Left kidney (tissue), 8 donors: ENCODE measurements at places on chromosomes 6 and 20.

DNA sequence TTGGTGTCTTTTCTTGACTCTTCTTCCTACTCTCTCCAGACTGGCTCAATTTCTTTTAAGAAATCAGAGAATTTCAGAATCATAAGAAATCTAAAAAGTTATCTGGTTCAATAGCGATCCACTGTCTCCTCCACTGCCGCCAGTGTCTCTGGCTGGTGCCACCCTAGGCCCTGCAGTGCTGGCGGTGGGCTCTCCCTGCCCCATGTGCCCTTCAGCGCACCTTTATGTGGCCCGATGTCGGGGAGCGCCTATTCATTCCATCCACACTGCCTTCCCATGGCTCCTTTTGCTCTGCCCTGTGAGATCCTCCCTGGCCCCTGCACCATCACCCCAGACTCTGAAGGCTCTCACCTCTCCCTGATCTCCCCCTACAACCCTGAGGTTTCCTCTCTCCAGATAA is 62.8 kb downstream of the TBXT start:
- no peak for DNase-seq

GRCh38 chr20:58719971-58720371 is 27.4 kb downstream of the NPEPL1 start:
- DNase-seq: no peak

GRCh38 chr6:55276745-55277530 is 50.3 kb upstream of the GFRAL start:
- peak; percentile 64 for DNase-seq

GRCh38 chr6:13290335-13290734 is 38.0 kb downstream of the TBC1D7 start:
- no peak for DNase-seq

GRCh38 chr20:52010541-52010940 is 181.0 kb downstream of the ZFP64 start:
- DNase-seq: no peak

GRCh38 chr20:17838921-17839320 is 129.7 kb downstream of the SNX5 start:
- DNase-seq: no peak

DNA sequence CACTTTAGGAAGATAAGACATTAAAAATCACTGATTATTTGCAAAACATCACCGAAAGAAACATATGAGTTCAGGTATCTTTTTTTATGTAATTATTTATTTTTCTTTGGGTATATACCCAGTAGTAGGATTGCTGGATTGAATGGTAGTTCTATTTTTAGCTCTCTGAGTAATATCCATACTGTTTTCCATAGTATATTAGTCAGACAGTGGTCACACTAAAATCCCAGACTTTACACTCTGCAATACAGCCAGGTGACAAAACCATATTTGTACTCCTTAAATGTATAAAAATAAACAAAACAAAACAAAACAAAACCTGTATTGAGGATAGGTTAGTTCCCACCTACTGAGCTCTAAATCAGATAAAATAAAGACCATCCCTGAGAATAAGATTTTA is 1024.3 kb upstream of the EYS start:
- no peak for DNase-seq

DNA sequence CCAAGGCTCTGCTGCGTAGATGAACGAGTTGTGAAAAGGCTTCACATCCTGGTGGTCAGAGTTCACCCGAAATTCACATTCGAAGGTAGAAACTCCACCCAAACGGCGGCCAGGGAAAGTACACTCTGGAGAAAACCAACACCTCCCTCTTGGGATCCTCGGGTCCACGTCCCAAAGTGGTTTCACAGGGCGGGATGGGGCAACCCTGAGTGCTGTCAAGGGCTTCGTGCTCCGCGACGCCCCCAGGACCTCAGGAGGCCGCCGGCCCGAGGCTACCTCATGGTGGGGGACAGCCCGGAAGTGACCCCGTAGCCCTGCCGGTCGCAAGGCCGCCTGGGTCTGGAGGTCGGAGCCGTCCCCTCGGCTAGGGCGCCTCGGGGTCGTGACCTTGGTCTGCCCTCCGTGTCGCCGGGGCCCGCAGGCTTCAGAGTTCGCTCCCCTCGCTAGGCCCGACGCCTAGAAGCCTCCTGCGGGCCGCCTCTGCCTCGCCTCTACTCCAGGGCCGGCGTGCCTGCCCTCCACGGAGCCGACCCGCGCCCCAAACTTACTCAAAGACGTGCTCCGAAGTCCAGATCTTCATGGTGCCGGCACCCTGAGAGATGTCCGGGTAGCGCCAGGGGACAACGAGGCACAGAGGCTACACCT is at the start of gene PRELID3B:
Gene PRELID3B (minus strand): TSS at position 636 of the 645 bp plus-strand sequence. CDS start 56 bp downstream, at position 580.
- no peak for DNase-seq

DNA sequence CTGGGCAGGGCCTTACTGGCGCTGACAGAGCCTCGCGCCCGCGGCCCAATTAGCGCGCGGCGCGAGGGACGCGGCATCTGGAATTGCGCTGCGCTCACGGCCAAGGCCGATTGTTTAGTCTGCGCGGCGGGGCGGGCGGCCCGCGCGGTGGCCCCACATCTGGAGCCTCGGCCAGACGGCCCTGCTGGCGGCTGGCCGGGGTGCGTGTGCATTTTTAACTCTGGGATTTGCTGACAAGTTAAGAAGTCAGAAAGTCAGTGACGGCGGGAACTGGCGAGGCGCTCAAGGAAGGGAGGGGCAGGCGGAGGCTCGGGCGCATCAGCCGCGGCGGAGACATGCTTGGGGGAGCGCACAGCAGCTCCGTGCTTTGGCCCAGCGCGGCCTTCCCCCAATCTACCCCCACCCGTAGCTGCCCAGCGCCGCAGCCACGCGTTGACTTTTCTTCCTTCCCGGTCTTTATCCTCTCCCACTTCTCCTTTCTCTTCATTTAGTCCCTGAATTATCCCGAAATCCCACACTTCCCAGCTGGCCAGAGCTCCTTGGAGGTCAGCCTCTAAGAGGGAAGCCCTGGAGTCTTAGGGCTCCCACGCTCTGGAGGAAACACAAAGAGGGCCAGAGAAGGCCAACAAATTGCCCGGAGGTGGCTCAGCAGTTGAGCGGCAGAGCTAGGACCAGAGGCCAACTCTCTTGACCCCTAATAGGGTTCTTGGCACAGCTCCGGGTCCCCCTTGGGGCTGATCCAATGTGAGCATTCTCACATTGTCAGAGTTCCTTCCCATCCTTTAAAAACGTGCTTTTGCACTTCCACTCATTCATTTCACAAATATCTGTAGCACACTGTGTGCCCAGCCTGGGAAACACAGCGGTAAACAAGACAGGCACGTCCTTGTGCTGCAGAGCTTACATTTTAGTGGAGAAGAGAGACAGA is 40.8 kb upstream of the FOXP4 start:
- no peak for DNase-seq

GRCh38 chr6:143901885-143902750 is 37.8 kb downstream of the ZC2HC1B start:
- peak; percentile 85 for DNase-seq

GRCh38 chr6:48766349-48766748 is 655.4 kb upstream of the PTCHD4 start:
- DNase-seq: no peak

- DNase-seq: no peak
These were observed 6.1 kb upstream of the POU3F2 start for GRCh38 chr6:98828211-98828788.

- no peak for DNase-seq
These were observed 17.4 kb downstream of the HSPA12B start for GRCh38 chr20:3749689-3750531.

DNA sequence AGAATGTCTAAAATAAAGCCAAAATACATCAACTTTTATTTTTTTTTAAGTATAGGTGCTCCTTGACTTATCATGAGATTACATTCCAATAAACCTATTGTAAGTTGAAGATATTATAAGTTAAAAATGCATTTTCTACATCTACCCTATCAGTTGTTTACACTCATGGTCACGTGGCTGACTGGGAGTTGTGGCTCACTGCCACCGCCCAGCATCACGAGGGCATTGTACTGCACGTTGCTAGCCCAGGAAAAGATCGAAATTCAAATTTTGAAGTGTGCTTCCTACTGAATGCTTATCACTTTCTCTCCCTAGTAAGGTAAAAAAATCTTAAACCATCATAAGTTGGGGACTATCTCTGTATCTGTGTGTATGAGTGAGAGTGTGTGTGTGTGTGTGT is 126.6 kb upstream of the RIN2 start:
- DNase-seq: no peak

DNA sequence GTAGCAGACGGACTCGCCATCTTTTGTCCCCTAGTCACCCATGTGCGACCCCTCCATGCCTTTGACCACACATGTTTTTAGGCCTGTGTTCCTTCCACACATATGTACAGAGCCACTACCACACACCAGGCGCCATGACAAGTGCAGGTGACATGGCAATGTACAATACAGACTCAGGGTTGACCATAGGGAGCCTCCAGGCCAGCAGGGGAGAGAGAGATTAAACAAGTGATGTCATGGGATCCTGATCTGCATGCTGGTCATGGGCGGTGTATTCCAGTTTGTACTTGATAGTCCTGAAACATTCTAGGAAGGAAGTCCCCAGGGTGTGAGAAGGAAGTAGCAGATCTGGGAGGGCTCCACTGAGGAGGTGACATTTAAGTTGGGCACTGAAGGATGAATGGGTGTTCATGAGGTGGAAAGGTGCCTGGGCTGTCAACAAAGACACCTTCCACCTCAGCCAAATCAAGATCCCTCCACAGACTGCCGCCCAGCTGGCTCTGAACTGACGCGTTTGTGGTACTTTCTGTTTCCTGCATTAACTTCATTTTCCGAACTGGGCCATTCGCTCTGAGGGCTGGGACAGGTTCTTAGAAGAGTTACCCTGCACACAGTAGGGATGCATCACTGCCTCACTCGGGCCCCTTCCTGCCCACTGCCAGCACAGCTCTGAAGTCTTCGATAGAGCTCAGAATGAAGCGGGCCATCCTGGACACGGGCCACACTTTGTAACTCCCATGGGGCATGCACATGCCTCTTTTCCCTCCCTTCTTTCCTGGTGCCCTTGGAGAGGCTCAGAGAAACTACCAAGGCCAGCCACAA is 94.0 kb downstream of the NOL4L start:
- no peak for DNase-seq

GRCh38 chr6:120173250-120173649 is 823.7 kb upstream of the MAN1A1 start:
- DNase-seq: no peak

DNA sequence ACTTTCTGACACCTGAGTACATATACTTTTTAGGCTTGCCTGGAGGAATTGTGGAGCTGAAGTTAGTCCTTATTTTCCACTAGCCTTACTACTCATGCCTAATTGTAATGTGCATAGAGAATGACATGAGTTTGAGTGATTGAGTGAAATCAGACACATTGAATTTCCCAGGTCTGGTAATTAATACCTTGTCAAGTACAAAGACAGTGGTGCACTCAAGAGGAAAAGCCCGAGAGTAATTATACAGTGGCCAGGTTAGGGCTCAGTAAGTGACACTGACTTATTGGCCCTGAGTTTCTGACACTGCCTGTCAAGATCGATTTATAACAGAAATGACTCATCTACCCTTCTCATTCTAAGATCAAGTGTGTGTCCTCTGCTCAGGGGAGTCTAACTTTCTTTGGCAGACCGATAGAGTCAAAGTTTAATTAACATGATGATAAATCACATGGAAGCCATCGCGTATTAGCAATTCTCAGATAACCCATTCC is 288.3 kb downstream of the TPBG start:
- no peak for DNase-seq

DNA sequence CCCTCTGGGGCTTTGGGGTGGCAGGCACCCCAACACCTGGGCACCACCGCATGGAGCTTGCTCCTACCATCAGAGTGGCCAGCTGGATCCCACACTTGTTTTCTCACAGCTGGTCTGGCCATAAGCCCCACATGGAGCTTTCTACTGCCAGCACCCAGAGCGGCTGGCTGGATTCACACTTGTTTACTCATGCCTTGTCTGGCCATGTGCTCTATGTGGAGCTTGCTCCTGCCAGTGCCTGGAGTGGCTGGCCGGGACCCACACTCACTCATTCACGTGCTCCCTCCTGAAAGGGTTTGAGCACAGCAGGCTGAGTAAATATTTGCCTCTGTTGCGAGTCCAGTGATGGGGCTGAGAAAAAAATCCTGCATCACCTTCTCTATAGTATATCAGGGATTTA is 487.0 kb downstream of the CD109 start:
- DNase-seq: no peak

GRCh38 chr6:144718431-144718830 is 433.3 kb downstream of the UTRN start:
- DNase-seq: no peak

DNA sequence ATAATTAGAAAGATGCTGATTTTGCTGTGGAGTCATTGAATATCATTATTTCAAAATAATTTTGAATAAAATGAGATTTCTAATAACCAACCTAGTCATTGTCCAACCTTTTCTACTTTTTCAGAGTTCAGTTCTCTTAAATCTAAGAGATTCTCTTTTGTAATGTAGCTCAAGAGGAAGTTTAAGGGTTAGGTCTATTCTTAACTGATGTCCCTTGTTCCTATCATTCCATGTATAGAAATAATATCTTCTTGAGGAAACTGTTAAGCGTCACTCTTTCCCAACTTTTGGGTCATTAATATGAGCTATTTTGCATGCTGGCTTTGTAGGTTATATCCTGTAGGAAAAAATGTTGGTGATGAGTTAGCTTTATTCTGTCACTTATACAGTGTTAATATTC is 27.0 kb downstream of the RNF144B start:
- DNase-seq: no peak
